ENCODE measurements at places on chromosomes 11 and 22.

DNA sequence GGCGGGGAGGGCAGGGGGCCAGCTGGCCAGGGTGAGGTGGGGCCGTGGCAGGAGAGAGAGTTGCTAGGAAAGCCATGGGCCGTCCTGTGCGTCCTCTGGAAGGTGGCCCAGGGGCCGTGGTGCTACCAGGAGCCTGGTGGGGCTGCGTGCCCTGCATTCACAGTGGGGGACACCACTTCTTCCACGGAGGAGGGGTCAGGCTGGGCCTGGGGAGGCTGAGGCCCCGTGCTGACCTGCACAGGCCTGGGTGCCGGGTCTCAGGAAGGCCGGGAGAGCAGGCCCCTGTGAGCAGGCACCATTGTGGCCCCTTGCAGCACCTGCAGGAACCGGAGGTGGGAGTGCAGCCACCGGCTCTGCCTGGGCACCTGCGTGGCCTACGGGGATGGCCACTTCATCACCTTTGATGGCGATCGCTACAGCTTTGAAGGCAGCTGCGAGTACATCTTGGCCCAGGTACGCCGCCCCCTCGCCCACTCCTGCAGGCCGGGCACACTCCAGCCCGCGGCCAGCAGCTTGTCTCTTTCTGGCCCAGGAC is 12.0 kb downstream of the MUC5B start:
- no peak for DNase-seq

GRCh38 chr11:134276396-134277182 is 410 bp downstream of the GLB1L3 start:
- no peak for DNase-seq

GRCh38 chr11:62499944-62500649 is 46.5 kb downstream of the AHNAK start:
- DNase-seq: no peak

DNA sequence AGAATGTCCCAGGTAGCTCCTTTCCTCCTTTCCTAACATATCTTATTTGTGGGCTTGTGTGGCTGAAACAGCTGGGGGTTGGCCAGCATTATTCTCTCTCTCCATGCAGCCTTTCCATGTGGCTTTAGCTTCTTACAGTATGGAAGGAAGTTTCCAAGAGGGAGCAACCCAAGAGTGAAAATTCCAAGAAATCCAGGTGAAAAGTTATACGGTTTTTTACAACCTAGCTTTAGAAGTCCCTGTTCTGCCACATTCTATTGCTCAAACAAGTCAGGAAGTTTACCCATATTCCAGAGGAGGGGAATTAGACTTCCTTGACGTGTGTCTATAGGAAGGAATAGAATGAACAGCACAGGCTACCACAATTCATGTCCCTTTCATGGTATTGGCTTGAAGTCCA is 10.0 kb upstream of the SWAP70 start:
- DNase-seq: no peak

DNA sequence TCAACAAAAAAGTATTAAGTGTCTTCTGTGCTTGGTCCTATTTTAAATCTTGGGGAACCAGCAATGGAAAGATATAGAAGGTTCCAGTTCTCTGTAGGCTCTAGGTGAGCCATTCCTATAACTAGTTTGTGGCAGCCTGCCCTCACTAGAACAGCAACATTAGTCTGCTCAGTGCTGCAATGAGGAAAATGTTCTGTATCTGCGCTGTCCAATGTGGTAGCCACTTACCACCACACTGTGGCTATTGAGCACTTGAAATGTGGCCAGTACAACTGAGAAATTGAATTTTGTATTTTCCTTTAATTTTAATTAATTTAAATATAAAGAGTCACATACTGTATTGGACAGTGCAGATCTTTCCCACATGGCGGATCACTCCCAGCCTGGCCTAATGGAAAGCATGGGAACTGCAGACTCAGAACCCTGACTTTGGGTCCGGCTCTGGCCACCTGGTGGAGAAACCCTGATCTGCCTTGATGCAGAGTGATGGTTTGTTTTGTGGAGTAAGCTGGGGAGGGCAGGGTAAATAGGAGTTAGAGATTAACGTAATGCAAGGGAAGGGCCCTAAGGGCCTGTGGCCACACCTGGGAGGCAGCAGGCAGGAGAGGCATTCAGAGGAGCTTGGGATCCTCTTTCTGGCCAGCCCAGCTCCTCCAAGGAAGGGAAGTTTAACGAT is 101.0 kb downstream of the ME3 start:
- no peak for DNase-seq

DNA sequence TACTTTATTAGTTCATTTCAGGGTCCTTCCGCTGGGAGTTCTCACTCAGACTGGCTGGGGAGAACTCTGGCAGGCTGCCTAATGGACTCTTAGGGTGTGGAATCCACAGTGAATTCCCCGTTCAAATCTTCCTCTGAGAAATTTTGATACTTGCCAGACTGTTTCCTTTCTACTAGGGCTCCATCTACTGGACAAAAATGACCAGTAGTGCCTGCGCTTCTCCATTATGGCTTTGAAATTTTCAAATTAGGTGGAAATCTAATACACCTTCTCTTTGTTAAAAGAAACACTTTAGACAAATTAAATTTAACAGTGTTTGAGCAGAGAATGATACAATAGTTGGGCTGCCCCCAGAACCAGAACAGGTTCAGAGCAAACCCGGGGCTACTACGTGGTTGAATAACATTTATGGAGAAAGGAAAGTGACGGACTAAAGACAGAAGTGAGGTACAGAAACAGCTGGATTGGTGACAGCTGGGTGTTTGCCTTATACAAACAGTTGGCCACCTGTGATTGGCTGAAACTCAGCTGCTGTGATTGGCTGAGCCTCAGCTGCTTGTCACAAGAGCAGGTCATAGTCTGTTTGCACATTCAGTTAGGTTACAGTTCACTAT is 52.9 kb upstream of the FDX1 start:
- peak; percentile 67 for DNase-seq

GRCh38 chr22:49657275-49657973 is 170.2 kb downstream of the BRD1 start:
- DNase-seq: peak; percentile 17

DNA sequence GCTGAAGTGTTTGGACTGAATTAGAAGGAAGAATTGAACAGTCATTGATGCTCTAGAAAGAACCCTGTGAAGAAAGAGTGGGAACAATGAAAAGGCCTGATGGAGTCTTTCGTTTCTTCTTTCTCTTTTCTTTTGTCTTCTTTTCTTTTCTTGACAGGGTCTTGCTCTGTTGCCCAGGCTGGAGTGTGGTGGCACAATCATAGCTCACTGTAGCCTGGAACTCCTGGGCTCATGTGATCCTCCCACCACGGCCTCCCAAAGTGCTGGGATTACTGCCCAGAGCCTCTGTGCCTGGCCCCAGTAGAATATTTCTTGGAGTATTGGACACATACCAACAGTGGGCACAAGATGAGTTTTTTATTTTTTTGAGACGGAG is 1.1 kb downstream of the FEN1 start:
- DNase-seq: no peak

GRCh38 chr11:109854731-109855130 is 238.5 kb upstream of the ZC3H12C start:
- no peak for DNase-seq

- no peak for DNase-seq
These were observed 35.9 kb downstream of the MAP6 start for GRCh38 chr11:75632962-75633361.

- no peak for DNase-seq
These were observed 33.9 kb upstream of the RIC3 start for GRCh38 chr11:8202516-8203413.

GRCh38 chr22:46025225-46025972 is 48.4 kb upstream of the WNT7B start:
- no peak for DNase-seq
